Hepatic stellate cell (primary cell): ENCODE measurements at places on chromosomes 11 and 22.

DNA sequence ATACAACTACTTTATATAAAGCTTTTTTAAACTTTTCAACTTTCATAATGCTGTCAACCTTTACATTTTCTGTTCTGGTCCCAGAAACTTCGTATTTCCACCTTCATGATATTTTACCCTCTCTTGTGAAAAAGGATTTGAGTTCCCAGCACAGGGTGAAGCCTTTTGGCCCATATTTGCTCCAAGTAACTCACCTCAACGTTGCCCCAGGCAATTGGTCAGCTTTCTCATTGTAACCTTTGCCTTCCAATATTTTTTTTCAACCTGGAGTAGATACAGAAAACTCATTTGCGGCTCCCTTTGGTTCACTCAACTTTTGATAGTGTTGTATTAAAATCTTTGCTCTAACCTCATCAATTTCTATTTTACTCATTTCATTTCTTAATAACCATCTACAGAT lies 21.1 kb upstream of the FAR1 start:
- DNase-seq: no peak

DNA sequence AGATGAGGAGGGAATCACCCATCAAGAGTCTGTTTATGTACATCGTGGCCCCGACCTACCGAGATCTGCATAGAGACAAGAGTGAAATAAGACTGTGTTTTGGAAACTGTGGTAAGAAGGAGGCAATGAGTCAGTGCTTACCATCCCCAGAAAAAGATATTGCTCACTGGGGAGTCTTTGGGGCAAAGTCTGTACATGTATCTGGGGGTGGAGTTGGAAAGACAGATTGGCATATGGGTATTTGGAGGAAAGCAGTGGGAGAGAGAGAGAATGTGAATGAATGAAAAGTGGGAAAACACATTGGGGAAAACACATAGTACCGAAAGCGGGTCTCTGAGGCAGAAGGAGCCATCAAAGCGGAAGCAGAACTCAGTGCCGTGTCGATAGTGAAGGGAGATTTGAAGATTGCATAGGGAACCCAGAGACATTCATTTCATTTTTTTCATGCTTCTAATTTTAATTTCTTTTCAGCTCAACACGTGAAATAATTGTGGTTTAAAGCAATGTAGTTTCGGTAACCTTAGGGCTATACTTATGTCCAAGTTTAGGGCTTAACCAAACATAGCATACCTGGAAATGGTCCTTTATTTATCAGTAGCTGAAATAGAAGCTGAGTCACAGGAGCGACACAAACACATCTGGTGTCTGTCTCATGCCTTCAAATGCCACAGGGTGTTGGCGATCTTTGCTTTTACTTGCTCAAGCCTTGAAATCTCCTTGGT lies 98.6 kb upstream of the CD44 start:
- no peak for DNase-seq

GRCh38 chr22:45533703-45534102 lies 31.0 kb downstream of the FBLN1 start:
- no peak for DNase-seq

- DNase-seq: no peak
Measured at GRCh38 chr22:22462813-22463567, 45.6 kb downstream of the ZNF280B start.

- no peak for DNase-seq
Measured at GRCh38 chr11:68741463-68741862, 9.9 kb downstream of the TESMIN start.

- no peak for DNase-seq
Measured at GRCh38 chr22:47727641-47728040, 965.2 kb downstream of the TBC1D22A start.

DNA sequence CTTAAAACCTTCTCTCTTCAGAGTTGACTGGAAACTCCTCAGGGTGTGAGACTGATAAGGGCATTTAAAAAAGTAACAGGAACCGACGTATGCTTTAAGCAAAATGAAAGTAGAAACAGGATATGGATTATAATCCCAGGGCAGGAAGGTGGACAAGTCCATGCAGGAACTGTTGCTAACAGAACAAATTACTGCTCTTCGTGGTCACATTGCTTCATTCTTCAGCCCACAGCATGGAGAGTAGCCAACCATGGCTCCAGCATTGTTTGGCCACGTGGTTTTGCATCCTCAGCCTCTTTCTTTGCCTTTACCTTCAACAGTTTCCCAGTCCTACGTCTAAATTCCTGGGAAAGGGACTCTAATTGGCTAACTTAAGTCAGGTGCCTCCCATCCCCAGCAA lies 563.1 kb upstream of the ISX start:
- DNase-seq: no peak

- DNase-seq: no peak
Measured at GRCh38 chr11:94866936-94867795, 99.0 kb downstream of the AMOTL1 start.

DNA sequence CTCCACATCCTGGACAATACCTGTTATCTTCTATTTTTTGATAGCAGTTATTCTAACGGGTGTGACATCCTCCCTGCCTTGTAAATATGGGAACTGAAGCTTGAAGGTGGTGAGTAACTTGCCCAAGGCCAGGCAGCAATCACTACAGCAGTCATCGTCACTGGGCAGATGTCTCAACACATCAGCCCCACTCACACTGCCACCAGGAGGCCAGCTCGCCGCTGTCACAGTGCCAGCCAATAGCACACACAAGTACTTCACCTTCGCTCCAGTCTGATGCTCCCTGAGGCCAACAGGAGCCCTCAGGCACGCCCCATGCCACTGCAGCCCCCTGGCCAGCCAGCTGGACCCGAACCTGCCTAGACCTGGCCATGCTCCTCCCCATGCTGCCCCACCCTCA lies 4.9 kb upstream of the TTLL1 start:
- DNase-seq: no peak

- peak; percentile 65 for DNase-seq
Measured at GRCh38 chr11:107018902-107019493, 722 bp upstream of the GUCY1A2 start.

DNA sequence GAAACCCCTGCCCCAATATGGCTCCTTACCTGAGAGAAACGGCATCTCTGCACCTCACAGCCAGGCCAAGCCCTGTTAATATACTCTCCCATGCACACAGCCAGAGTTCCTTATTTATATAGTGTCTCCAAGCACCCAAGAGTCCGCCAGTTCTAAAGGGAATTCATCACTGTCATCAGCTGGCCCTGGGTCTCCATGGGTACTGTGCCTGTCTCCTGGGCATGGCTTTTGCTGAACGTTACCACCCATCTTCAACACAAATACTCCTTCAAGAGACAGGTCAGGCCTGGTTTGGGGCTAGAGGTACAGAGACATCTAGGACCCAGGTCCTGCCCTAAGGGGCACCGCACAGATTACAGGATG lies 1.6 kb upstream of the ATG16L2 start:
- DNase-seq: no peak

DNA sequence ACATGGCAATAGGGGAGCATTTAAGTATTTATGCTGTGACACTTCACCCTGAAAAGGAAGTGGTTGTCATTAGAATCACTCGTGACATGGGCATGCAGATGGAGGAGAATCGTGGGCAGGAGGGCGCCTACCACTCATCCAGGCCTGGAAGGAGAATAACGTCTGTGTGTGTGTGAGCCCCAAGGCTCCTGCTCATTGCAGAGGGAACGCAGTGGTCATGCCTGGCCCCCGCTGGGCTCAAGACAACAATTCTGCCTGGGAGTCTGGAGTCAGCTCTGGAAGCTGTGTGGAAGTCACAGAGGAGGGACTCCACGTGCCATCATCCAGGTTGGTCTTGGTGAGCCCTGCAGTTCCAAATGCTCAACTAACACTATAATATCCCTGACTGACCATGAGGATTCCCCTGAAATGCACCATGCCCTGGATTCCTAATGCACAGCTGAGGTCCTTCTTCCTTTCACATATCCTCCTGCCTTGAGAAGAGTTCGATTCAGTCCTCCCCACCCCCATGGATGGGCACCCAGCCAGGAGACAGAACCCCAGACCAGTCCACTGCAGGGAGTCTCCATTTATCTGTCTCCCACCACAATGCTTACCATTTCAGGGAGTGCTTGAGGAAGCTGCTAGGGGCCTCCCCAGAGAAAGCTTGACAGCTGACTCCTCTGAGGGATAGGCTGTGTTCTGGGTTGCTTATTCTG lies 446.9 kb upstream of the B3GAT1 start:
- DNase-seq: no peak

DNA sequence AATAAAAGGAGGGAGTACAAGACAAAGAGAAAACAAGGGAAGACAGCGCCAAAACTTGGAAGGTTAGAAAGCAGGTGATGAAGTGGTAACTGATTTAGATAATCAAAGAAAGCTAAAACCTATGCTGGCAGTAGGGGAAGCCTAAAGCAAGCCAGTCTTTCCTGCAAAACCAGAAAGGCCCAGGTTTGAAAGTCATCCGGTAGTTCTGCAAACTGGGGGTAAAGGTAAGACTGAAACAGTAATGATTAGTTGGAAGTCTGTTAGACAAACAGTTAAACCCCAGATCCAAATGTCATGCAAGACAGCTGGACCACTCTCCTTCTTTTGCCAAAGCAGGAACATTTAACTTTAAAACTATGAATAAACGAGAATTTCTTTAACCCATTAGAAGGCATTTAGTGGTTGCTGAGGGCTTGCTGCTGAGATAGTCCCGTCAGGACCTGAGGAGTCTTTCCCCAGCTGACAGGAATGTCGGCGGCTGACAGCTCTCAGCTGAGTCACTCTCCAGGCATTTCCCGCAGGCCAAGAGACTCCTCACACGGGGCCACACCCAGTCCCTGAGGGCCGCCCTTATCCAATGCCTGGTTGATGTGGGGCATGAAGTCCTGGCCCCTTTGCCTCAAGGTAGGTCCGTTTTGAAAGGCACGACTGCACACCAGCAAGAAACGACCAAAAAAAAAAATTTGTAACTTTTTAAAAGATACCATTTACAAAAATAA lies 36.3 kb upstream of the CFAP300 start:
- DNase-seq: peak; percentile 92

- DNase-seq: no peak
Measured at GRCh38 chr11:115144914-115145313, 359.3 kb downstream of the CADM1 start.

GRCh38 chr11:101429703-101430540 lies 153.9 kb downstream of the TRPC6 start:
- no peak for DNase-seq

GRCh38 chr11:70661761-70662501 lies 263.6 kb downstream of the CTTN start:
- DNase-seq: peak; percentile 91

- no peak for DNase-seq
Measured at GRCh38 chr11:39542460-39542859, 1917.0 kb downstream of the LRRC4C start.

- DNase-seq: no peak
Measured at GRCh38 chr11:93193731-93194130, 4.1 kb downstream of the SLC36A4 start.

- no peak for DNase-seq
Measured at GRCh38 chr11:69644962-69645675, 4.2 kb downstream of the CCND1 start.

- DNase-seq: no peak
Measured at GRCh38 chr11:134636071-134636470, 224.0 kb upstream of the B3GAT1 start.

DNA sequence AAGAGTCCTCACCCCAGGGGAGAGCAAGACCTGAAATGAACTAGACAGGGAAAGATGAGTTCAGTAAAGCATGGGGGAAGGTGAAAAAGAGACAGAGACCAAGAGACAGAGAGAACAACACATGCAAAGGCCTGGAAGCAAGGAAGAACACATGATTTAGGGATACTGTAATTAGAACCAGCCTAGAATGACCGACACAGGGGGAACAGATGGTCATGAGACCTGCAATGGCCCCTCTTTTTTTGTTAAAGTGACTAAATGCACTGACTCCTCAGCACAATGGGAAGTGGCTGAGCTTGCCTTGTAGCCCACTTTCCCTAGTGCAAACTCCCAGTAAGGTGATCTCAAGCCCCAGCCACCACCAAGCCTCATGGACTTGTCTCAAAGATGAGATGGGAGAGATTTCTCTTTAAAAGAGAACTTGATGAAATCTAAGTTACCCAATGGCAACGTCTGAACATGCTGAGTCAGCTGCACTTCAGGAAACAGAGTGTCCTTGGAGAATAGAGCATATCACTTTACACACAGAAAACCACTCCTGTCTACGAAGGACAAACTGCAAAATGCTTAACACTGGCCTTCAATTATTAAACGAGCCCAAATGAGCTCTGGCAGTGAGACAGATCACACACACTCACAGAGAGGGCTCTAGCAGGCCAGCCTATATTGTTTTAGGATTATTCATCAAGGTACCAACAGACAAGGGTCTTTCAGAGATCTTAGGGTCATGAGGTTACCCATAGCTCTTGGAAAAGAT lies 91.0 kb downstream of the SERGEF start:
- DNase-seq: no peak

- no peak for DNase-seq
Measured at GRCh38 chr22:39815932-39816331, 77.6 kb downstream of the ENTHD1 start.

DNA sequence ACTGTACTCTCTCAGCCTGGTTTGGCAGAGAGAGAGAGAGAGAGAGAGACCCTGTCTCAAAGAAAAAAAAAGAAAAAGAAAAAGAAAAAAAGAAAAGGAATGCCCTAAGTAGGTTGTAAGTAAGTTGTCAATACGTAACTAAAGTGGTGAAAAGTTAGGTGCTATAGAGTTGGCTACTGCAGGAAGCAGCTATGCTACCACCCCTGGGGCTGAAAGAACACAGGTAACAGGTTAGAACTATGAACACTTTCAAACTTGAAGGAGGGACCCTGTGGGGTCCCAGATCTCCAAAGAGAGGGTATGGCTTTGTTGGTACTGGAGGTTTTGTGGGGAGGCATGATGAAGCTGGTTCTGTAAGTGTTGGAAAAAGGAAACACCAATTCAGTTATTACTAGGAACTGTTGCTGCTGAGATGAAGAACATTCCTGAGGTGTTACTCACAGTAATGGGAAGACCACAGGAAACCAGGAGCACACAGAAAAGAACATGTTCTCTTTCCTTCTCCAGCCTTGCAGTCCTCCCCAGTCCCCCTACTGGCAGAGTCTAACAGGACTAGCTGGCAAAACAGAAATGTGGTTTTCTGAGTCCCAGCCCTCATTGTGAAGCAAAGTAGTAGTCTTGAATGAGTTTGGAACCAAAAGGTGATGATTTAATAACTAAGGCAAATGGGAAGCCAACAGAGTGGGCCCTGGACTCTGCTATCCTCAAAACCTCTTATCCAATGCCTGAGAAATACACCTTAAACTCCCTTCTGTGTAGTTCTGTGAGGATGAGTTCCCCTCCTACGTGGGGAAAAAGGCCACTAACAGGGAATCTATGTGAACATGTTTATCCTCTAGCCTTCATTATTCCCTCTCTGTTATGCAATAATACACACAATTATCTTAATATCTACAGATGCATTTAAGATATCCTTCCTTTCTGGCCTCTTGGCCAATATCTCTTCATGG lies 427.0 kb upstream of the DDI1 start:
- peak; percentile 62 for DNase-seq
